ENCODE measurements at places on chromosomes 1 and 21. TPM values are rescaled to one million over a fixed set of nuclear protein-coding genes. Genes with fewer than 3 reads are reported as not detected.

Gene PARK7
- 310 TPM for total RNA-seq

Gene GBP5
- total RNA-seq, result 279 TPM

Gene SMPDL3B
- 1.4 TPM for total RNA-seq

Gene DAP3
- total RNA-seq, result 145 TPM

Gene HSF2BP
- 0.21 TPM for total RNA-seq

DNA sequence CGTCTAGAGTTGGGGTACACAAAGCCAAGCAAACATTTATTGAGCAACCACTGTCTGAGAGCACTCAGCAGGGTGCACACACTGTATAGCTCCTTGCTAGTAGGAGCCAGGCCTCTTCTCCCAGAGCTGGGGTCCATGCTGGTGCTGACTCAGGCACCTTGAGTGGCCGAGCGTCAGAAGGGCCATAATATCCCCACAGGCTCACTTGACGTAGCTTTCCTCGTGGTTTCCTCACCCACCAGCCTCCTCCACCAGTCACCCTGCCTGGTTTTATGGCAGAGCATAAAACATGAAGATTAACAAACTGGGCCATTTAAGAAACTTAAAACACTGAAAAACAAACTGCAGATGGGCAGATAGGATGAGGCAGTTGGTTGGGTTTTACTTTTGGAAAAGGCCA, 361.5 kb downstream of the HHAT start:
- H3K36me3 ChIP-seq, result no peaks in the 10 kb centered on the region
- H3K27ac ChIP-seq, result no peak overlapping the region
- H3K27me3 ChIP-seq, result peaks cover 2% of the 10 kb centered on the region
- peaks cover 39% of the 10 kb centered on the region for H3K4me1 ChIP-seq

- H3K4me3 ChIP-seq, result no peak overlapping the region
- peaks cover 13% of the 10 kb centered on the region for H3K36me3 ChIP-seq
- no peaks in the 10 kb centered on the region for H3K27me3 ChIP-seq
- DNase-seq, result no peak
Observed at GRCh38 chr1:41758904-41759548, 159.7 kb downstream of the HIVEP3 start.

DNA sequence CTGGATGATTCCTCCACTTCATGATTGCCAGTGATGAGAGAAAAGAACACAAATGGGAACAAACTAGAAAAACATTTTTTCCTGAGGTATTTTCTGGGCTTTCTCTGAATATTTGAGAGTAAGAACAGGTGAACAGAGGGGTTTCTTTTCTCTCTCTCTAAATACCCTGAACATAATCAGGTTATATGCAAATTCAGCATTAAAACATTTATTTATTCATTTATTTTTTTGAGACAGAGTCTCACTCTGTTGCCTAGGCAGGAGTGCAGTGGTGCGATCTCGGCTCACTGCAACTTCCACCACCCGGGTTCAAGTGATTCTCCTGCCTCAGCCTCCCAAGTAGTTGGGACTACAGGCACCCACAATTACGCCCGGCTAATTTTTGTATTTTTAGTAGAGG, 5.8 kb upstream of the LEFTY2 start:
- H3K27me3 ChIP-seq, result peaks cover 20% of the 10 kb centered on the region
- H3K4me3 ChIP-seq, result no peak overlapping the region
- DNase-seq, result no peak
- no peaks in the 10 kb centered on the region for H3K36me3 ChIP-seq
- peaks cover 10% of the 10 kb centered on the region for H3K4me1 ChIP-seq

- H3K4me3 ChIP-seq, result no peak overlapping the region
- H3K27me3 ChIP-seq, result peaks cover 13% of the 10 kb centered on the region
- H3K4me1 ChIP-seq, result no peaks in the 10 kb centered on the region
- no peak overlapping the region for H3K27ac ChIP-seq
Observed at GRCh38 chr1:6927626-6928025, 142.4 kb downstream of the CAMTA1 start.

DNA sequence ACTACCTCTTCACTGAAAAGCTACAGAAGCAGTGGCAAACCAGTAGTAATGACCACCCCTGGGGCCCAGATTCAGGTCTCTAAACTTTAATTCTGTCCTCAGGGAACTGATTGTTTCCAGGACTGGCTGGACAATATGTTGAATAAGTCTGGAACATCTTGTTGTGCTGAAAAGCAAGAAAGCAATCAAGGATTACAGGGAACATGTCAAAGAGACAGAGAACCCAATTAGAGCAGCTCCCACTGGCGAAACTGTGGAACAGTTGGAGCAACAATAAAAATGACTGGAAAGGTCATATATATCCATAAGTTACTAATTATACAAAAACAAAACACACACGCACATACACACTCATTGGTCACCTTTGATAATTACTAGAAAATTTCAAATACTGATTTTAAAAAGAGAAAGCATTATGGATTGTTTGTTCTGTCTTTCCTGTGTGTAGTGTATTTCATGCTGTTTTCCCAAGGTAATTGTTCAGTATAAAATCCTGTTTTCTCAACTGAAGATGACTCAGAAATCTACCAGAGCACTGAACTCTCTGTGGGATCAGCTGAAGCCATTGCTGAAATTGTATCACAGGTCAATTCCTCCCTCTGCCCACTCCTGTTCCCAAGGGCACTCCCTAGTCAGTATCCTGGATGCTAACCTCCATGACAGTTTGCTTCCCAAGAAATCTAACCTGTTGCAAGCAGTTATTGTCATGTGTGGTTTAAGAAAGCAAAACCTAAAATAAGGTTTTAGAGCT, 83.6 kb upstream of the RGS1 start:
- H3K4me1 ChIP-seq, result peaks cover 4% of the 10 kb centered on the region
- H3K27me3 ChIP-seq, result no peaks in the 10 kb centered on the region
- H3K36me3 ChIP-seq, result no peaks in the 10 kb centered on the region
- H3K27ac ChIP-seq, result no peak overlapping the region
- H3K4me3 ChIP-seq, result no peak overlapping the region
- DNase-seq, result no peak

DNA sequence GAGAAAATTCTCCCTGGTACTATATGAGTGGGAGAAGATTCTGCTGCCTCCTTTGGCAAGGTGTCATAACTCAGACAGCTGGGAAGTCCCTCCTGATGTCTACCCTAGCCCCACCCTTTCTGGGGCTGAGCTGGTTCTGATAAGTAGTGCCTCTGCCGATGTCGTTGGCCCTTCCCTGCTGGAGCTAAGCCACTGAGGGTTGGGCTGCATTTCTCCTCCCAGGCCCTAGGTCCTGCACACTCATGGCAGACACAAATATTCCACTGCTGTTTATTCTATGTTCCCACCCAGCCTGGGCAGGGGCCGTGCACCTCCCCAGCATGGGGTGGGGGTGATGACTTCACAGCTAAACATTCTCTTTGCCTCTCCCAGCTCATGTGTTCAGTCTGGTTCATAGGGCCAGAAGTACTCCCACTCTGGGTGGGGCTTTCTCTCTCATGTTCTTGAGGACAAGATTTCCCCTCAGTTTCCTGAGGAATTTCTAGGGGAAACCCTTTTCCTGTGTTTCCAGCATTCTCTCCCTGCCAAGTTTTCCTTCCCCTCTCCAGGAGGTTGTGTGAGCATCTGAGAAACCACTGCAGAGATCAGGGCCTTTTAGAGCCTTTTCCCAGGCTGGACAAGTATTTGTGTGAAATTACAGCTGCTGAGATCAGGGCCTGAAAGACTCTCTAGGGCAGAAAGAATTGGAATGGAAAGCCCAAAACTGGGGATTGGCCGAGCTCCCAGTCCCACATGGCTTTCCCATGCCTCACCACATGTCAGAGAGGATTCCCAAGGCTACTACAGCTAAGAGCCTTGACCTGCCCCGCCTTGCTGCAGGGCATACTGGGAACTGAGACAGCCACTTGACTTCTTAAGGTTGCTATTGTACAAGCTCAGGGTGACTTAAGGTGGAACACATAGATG, 66.2 kb downstream of the ATP2B4 start:
- DNase-seq, result no peak
- H3K27ac ChIP-seq, result peak overlapping the region; percentile 14
- peaks cover 42% of the 10 kb centered on the region for H3K36me3 ChIP-seq
- no peak overlapping the region for H3K4me3 ChIP-seq
- H3K27me3 ChIP-seq, result no peaks in the 10 kb centered on the region
- H3K4me1 ChIP-seq, result peaks cover 42% of the 10 kb centered on the region

- peaks cover 2% of the 10 kb centered on the region for H3K4me1 ChIP-seq
- H3K27ac ChIP-seq, result no peak overlapping the region
- no peaks in the 10 kb centered on the region for H3K27me3 ChIP-seq
- no peak for DNase-seq
- H3K4me3 ChIP-seq, result no peak overlapping the region
Observed at GRCh38 chr1:212009561-212009960, 25.8 kb downstream of the INTS7 start.

- H3K27ac ChIP-seq, result no peak overlapping the region
- H3K4me3 ChIP-seq, result no peak overlapping the region
- H3K4me1 ChIP-seq, result no peaks in the 10 kb centered on the region
- no peak for DNase-seq
- H3K27me3 ChIP-seq, result peaks cover 4% of the 10 kb centered on the region
- H3K36me3 ChIP-seq, result no peaks in the 10 kb centered on the region
Observed at GRCh38 chr1:175717610-175718540, 25.5 kb downstream of the TNR start.

- no peak overlapping the region for H3K27ac ChIP-seq
- peaks cover 59% of the 10 kb centered on the region for H3K4me1 ChIP-seq
- no peak for DNase-seq
- H3K27me3 ChIP-seq, result peaks cover 6% of the 10 kb centered on the region
- H3K36me3 ChIP-seq, result peaks cover 42% of the 10 kb centered on the region
Observed at GRCh38 chr1:12078575-12078937, 15.5 kb downstream of the TNFRSF8 start.

DNA sequence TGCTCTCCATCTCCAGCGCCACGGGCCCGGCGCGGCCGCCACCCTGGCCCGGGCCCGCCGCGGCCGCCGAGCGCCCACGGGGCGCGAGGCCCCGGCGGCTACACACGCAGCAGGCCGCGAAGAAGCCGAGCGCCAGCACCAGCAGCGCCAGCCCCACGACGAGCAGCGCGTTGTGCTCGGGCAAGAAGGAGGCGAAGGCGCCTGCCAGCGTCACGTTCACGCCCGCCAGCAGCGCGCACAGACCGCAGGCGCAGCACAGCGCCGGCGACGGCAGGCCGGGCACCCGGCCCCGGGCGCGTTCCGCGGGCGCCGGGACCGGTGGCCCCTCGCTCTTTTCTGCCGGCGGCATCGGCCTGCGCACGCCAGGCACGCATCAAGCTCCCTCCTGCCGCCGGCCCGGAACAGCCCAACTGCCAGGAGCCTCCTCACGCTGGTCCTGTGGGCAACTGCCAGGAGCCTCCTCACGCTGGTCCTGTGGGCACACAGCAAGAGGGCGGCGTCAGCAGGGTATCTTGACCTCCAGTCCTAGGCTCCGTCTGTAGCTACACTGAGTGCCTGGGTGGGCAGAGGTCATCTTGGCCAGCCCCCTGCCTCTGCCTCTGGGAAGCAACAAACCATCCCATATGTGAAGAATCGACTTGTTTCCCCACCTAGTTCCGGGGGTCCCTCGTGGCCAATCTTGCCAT, 18.1 kb downstream of the KNCN start:
- peak overlapping the region; percentile 68 for H3K4me3 ChIP-seq
- peaks cover 44% of the 10 kb centered on the region for H3K27me3 ChIP-seq
- peak; percentile 56 for DNase-seq
- H3K36me3 ChIP-seq, result no peaks in the 10 kb centered on the region

DNA sequence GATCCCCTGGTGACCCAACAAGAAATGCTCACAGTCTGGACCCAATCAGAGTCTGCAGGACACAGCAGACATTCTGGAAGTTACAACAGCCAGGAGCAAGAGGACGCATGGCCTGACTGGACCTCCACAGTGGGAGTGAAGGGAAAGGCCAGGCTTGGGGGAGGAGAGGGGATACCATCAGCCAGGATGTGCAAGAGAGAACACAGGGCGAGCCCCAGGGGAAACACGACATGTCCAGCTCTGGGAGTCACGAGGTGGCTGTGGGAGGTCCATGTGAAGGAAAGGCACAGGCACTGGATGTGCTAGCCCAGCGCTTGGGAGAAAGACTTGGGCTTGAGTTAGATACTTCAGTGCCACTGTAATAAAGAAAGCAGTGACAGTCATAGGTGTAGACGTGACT, 87.3 kb downstream of the HSF2BP start:
- peaks cover 11% of the 10 kb centered on the region for H3K27me3 ChIP-seq
- DNase-seq, result no peak
- H3K27ac ChIP-seq, result no peak overlapping the region
- no peaks in the 10 kb centered on the region for H3K36me3 ChIP-seq
- no peak overlapping the region for H3K4me3 ChIP-seq
